T-cell (primary cell): ENCODE measurements at places on chromosomes 1 and 21.

- DNase-seq: no peak
These were observed 252.2 kb downstream of the SMYD3 start for GRCh38 chr1:246254854-246255253.

DNA sequence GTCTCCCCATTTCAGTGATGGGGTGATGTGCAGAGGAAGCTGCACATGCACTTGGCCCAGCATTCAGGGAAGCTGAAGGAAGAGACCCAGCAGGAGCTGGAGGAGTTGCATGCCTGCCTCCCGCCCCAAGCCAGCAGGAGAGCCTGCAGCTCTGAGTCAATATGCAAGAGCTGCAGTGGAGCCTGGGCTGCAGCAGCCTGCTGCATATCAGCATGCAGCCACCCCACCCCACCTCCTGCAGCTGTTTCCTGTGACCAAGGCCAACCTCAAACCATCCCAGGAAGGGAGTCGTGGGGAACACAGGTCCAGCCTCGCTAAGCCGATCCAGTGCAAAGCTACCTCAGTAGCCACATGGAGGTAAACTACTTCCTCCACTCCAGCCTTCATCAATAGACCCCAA, 18.9 kb downstream of the AGT start:
- no peak for DNase-seq

DNA sequence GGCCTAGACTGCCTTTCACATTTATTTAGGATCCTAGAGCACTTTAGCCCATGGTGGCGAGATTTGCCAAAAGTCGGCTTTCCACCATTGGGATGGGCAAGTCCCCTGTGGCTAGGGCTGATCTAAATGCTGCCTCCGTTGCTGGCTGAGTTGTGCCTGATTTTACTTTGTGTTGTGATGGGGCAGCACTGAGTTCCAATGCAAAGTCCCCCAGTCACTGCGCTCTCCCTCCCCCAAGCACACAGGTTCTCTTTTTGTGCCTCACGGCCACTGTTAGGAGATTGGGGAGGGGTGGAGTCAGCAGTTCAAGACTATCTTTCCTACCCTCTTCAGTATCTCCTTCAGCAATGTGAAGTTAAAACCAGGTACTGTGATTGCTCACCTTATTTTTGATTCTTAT, 66.7 kb upstream of the COX20 start:
- no peak for DNase-seq

GRCh38 chr1:25825605-25826004, 5.9 kb downstream of the MTFR1L start:
- no peak for DNase-seq

GRCh38 chr1:169886931-169887330, 6.8 kb downstream of the SCYL3 start:
- DNase-seq: no peak

GRCh38 chr1:16120940-16121410, 34.9 kb downstream of the EPHA2 start:
- no peak for DNase-seq

DNA sequence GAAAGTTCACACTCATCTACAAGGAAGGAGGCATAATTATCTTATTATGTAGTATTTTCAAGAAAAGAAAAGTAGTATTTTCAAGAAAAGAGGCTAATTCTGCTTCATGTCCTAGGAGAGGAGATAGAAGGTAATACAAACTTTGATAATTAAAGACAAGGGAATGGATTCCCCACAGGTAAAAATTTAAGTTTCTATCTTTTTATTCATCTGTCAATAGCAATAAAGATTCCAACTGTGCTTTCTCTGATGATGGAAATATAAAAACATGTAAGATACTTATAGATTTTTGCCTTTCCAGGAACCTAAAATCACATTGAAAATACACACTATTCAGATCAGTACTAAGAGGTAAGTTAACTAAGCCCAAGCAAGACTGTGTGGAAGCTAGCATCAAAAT, at the start of gene OR2M2:
TSS of gene OR2M2 (plus strand) at position 301 of the 400 bp plus-strand sequence. CDS start 5,165 bp downstream, outside the sequence.
- DNase-seq: no peak

- no peak for DNase-seq
These were observed 18.3 kb upstream of the IL22RA1 start for GRCh38 chr1:24161270-24161669.

DNA sequence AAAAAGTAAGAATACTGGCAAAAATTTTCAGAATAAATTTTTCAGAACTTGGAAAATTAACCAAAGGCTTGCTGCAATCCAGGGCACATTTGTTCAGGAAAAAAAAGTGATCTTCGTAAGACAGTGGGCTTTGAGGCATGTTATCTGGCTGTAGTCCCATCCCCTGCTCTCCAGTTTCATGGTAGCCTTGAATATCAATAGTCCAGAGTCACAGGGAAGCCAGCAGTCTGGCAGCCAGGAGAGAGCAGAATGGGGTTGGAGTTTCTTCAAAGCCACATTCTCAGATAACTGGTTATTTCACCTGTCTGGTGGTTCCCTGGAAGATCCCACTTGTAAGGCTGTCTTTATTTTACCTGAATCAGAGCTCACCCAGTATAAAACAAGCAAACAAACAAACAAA, 669.3 kb downstream of the MATN1 start:
- no peak for DNase-seq

GRCh38 chr21:43269957-43270705, 101.3 kb downstream of the CRYAA start:
- DNase-seq: no peak

- no peak for DNase-seq
These were observed 44.5 kb downstream of the KIRREL1 start for GRCh38 chr1:158037866-158038359.

- DNase-seq: no peak
These were observed 418.5 kb downstream of the PLPP3 start for GRCh38 chr1:56160773-56161315.

DNA sequence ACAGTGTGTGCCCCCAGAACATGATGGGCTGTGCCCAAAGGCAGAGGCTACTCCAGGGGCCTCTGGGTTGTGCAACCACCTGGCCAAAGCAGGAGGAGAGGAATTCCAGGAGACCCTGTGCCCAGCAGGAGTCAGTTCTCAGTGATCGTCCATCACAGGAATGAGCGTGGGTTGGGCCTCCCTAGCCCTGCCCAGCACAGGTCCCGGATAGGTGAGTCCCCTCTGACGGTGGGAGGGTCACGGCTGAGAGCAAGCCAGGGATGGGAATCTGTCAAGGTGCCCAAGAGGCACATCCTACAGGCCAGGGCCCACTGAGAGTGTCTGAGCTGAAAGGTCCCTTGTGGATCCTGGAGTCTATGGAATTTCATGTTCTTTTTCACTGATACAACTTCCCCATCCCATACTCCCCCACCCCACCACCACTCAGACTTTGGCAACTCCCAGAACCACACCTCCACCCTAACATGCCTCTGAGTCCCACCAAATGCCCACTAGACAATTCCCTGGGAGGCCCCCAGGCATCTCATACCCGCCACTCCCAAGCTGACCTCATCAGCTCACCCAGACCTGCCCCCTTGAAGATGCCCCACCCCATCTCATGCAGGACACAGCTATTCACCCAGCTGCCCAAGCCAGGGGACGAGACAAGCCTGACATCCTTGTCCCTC, 3.1 kb downstream of the GJB4 start:
- no peak for DNase-seq

GRCh38 chr1:60762911-60763310, 319.4 kb upstream of the NFIA start:
- DNase-seq: no peak

- DNase-seq: no peak
These were observed 71.7 kb upstream of the GUCA2B start for GRCh38 chr1:42081475-42081874.

- no peak for DNase-seq
These were observed 70.6 kb downstream of the DDX20 start for GRCh38 chr1:111826278-111826677.

GRCh38 chr1:77416692-77417450, 135.1 kb downstream of the AK5 start:
- no peak for DNase-seq

GRCh38 chr1:20735581-20736111, 3.1 kb upstream of the SH2D5 start:
- no peak for DNase-seq

GRCh38 chr21:40177979-40178378, 310.7 kb downstream of the PCP4 start:
- no peak for DNase-seq

- no peak for DNase-seq
These were observed 67.2 kb downstream of the UBIAD1 start for GRCh38 chr1:11340233-11340632.

- DNase-seq: no peak
These were observed 73.1 kb upstream of the PRDX6 start for GRCh38 chr1:173403996-173404395.
